ENCODE measurements at places on chromosomes 1 and 21.

DNA sequence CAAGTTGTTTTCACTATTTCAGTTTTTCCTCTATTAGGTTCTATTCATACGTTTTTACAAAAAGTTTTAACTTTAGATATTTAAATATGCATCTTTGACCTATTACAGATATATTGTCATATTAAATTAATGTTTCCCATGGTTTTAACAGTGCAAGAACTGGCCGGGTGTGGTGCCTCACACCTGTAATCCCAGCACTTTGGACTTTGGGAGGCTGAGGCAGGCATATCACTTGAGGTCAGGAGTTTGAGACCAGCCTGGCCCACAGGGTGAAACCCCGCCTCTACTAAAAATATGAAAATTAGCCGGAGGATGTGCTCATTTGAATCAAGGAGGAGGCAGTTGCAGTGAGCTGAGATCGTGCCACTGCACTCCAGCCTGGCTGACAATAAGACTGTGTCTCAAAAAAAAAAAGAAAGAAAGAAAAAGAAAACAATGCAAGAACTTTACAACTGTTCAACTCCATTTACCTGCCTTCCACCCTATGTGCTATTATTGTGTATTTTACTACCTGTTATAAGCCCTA, 19.8 kb upstream of the TINAGL1 start:
- no peaks in the 10 kb centered on the region for H3K36me3 ChIP-seq
- H3K27me3 ChIP-seq: peaks cover 1% of the 10 kb centered on the region
- no peaks in the 10 kb centered on the region for H3K4me1 ChIP-seq
- no peak overlapping the region for H3K4me3 ChIP-seq
- DNase-seq: no peak

- DNase-seq: no peak
- no peak overlapping the region for H3K27ac ChIP-seq
- no peaks in the 10 kb centered on the region for H3K36me3 ChIP-seq
- H3K4me1 ChIP-seq: peaks cover 7% of the 10 kb centered on the region
Observed at GRCh38 chr1:116711263-116711840, 42.9 kb upstream of the CD2 start.

GRCh38 chr1:45827256-45827655, 23.8 kb downstream of the MAST2 start:
- peaks cover 7% of the 10 kb centered on the region for H3K4me1 ChIP-seq
- no peak for DNase-seq
- peaks cover 10% of the 10 kb centered on the region for H3K36me3 ChIP-seq
- no peaks in the 10 kb centered on the region for H3K27me3 ChIP-seq
- H3K27ac ChIP-seq: no peak overlapping the region
- H3K4me3 ChIP-seq: no peak overlapping the region

DNA sequence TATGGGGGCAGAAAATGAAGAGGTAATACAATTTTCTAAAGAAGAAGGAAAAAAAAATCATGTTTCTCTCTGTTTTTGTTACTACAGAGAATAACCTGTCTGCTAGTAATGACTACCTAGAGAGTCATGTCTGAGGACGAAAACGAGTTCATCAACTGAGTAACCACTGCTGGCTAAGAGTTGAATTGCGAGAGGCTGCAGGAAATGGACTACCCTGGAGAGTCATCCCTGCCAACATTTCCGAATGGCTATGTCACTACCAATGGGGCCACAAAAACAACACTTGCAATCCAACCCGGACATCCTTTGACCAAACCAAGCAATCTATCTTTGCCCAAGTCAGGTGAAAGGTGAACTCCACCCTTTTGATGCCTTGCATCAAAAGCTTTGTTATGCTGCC, 120.6 kb downstream of the FCRL5 start:
- peaks cover 4% of the 10 kb centered on the region for H3K27me3 ChIP-seq
- DNase-seq: no peak
- no peaks in the 10 kb centered on the region for H3K36me3 ChIP-seq
- no peaks in the 10 kb centered on the region for H3K4me1 ChIP-seq

Measured in endothelial cell (in vitro differentiated cells).